ENCODE measurements at places on chromosomes 3 and 15. TPM values are rescaled to one million over a fixed set of nuclear protein-coding genes. Genes with fewer than 3 reads are reported as not detected.

DNA sequence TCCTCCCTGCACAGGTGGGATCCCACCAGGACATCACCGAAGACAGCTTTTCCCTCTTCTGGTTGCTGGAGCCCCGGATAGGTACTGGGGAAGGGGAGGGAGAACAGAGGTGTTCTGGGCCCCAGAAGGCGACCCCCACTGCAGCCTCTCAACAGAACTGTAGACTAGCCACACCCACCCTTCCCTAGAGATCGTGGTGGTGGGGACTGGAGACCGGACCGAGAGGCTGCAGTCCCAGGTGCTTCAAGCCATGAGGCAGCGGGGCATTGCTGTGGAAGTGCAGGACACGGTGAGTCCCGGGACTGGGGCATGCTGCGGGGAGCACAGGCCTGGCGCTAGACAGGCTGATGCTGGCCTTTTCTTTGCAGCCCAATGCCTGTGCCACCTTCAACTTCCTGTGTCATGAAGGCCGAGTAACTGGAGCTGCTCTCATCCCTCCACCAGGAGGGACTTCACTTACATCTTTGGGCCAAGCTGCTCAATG lies 809 bp downstream of the NDUFAF3 start:
- DNase-seq: peak; percentile 82

GRCh38 chr3:142077155-142077858 lies 72.0 kb downstream of the TFDP2 start:
- DNase-seq: no peak

DNA sequence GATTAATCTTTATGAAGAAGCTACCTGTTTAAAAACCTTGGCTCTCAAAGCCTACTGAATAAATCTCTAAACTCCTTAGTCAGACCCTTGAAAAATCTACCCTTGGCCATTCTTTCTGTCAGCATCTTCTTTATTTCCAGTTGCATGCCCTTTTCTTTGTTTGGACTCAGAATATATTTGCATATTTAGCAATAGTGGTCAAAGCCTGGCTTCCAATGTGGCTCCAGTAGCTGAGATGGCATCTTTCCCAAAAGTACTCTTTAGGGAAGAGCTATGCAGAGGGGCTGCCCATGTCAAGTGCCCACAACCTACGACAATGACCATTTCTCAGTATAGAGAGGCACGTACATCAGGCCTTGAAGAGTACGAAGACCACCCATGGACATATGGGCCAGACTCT lies 47.2 kb downstream of the TLNRD1 start:
- no peak for DNase-seq

GRCh38 chr3:129952556-129953355 lies 21.8 kb upstream of the TRH start:
- DNase-seq: peak; percentile 76

DNA sequence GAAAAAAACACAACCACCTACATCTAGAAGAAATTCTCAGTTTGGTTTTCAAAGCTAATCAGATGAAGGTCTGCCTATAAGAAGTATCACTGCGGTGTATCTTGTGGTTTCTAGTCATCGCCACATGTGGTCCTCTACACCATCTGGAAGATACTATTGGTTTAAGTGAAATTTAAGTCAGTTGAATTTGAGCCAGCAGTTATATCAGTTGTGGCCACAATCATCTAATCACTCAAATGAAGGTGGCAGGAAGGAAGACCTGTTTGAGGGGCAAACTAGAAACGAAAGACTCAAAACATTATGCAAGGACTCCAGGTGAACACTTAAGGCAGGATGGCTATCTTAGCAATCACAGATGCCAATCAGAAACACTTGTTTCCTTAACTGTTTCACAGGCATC lies 48.7 kb downstream of the ETV5 start:
- no peak for DNase-seq

GRCh38 chr15:66797921-66798320 lies 95.9 kb downstream of the SMAD6 start:
- DNase-seq: no peak

GRCh38 chr3:148828136-148828690 lies 602 bp downstream of the CPB1 start:
- DNase-seq: no peak

Gene KNG1
- not detected for total RNA-seq

Gene SLC9C1
- not detected for total RNA-seq

Gene SEMA6D
- total RNA-seq: 16.2 TPM

Gene TMEM158
- 4.7 TPM for total RNA-seq
